ENCODE measurements at places on chromosomes 3 and 15. TPM values are rescaled to one million over a fixed set of nuclear protein-coding genes. Genes with fewer than 3 reads are reported as not detected.
A peak's percentile ranks its signal among the peaks of the same experiment; 100 is the strongest.

- no peak for DNase-seq
Measured at GRCh38 chr15:49467746-49468480, 44.9 kb downstream of the FGF7 start.

GRCh38 chr15:31339558-31339895 lies 12.9 kb downstream of the KLF13 start:
- no peak for DNase-seq

The CP gene
- total RNA-seq, result 0.13 TPM

DNA sequence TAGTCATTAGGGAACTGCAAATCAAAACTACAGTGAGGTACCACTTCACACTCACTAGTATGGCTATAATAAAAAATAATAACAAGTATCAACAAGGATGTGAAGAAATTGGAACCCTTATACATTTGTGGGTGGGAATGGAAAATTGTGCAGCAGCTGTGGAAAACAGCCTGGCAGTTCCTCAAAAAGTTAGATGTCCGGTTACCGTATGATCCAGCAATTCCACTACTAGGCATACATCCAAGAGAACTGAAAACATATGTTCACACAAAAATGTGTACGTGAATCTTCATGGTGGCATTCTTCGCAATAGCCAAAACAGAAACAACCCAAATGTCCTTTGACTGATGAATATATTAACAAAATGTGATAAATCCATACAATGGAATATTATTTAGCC lies 187.9 kb upstream of the LYSMD4 start:
- no peak for DNase-seq

GRCh38 chr15:67018441-67018840 lies 47.0 kb upstream of the SMAD3 start:
- no peak for DNase-seq

GRCh38 chr15:95475067-95475466 lies 855.4 kb upstream of the NR2F2 start:
- no peak for DNase-seq

GRCh38 chr3:22419261-22419660 lies 668.3 kb upstream of the ZNF385D start:
- DNase-seq, result no peak

The SLC27A2 gene
- 1.3 TPM for total RNA-seq

The CA12 gene
- total RNA-seq, result 44.0 TPM

The COL8A1 gene
- total RNA-seq, result 2.7 TPM

DNA sequence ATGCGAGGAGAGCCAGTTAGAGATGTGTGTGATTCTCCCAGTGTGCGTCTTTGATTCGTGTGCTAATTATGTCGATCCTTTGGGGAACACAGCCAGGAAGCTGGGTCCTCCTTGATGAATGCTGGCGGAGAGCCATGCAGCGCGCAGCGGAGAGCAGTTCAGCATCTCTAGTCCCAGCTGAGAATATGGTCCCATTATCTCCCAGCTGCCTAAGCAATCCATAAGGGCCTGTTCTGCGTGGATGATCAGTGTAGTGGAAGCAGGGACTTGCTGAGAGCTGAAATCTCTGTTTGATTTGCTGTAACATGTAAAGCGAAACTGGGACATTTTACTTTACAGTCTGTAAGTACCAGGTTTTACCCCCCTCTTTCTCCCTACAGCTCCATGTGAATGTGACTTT lies 412.7 kb downstream of the CNTN4 start:
- no peak for DNase-seq

DNA sequence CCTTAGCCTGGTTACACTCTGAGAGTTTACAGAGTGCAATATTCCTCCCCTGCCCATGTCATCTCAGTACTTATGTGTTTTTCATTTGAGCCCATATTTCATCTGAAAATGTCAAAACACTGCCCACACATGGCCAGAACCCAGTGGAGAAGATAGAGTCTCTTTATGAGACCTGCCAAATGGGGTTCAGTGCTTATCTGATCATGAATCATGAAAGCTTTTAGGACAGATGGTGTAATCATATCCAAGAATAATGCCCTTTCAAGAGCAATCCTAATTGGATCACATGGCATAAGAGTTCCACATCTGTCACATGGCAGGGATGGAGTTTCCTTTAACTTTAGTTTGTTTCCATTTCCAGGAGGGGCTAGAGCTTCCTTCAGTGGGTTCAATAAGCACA lies 77.2 kb upstream of the AGBL1 start:
- DNase-seq, result no peak

- DNase-seq, result no peak
Measured at GRCh38 chr15:63600001-63600615, 2.9 kb downstream of the FBXL22 start.

The VEPH1 gene
- 1.3 TPM for total RNA-seq

DNA sequence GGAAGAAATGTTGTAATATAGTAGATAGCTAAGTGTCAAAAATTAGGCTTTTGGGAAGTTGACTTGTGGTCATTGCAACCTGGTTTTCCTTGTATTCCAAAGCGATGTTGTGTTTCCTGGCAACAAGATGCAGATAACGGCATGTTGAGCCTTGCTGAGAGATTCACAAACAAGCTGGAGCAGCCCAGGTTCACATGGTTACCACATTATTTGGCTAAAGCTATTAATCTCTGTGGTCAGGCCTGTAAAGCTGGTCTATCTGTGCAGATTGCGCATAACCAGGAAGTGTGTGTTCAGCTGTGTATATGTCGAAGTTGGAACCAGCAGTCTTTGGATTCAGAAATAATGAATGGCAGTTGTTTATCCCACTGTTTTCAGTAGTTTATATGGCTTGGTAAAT lies 6.6 kb downstream of the TIPARP start:
- DNase-seq, result peak; percentile 100

GRCh38 chr3:184096811-184097383 lies at the start of gene HTR3E:
Gene HTR3E, plus strand, starts transcription at chr3:184097064. Its CDS starts 466 bp downstream, at chr3:184097530.
- DNase-seq, result no peak

- peak; percentile 58 for DNase-seq
Measured at GRCh38 chr3:194537732-194538247, 51.0 kb upstream of the ATP13A3 start.

DNA sequence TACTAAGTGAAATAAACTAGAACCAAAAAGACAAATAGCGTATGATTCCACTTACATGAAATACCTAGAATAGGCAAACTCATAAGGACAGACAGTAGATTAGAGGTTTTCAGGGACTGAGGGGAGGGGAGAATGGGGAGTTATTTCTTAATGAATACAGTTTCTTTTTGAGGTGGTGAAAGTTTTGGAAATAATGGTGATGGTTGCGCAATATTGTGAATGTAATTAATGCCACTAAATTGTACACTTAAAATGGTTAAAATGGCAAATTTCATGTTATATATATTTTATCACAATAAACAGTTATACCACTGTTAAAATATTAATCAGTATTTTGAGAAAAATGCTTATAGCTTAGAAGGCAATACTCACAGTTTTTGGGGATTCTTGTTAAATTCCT lies 11.0 kb downstream of the UBE2E1 start:
- DNase-seq, result no peak

GRCh38 chr3:17035033-17035432 lies 150.3 kb downstream of the PLCL2 start:
- no peak for DNase-seq

The GOLGA8T gene
- total RNA-seq, result 0.13 TPM
